Spleen (tissue), 13 donors: ENCODE measurements at places on chromosomes 6 and 20. TPM values are rescaled to one million over a fixed set of nuclear protein-coding genes. Genes with fewer than 3 reads are reported as not detected.

The SLC44A4 gene
- total RNA-seq, result 3.3 TPM

The GNAS-AS1 gene
- total RNA-seq, result 0.70 TPM

The SNTA1 gene
- 2.4 TPM for total RNA-seq

The ABHD12 gene
- 26.0 TPM for total RNA-seq

The PRSS35 gene
- total RNA-seq, result 0.38 TPM

The BTNL2 gene
- total RNA-seq, result not detected

The SLC35B3 gene
- total RNA-seq, result 18.1 TPM

The ENPP5 gene
- 8.5 TPM for total RNA-seq

The TRERF1 gene
- 16.5 TPM for total RNA-seq

The SAPCD1 gene
- total RNA-seq, result 5.2 TPM
